ENCODE measurements at places on chromosomes 13 and 19.

DNA sequence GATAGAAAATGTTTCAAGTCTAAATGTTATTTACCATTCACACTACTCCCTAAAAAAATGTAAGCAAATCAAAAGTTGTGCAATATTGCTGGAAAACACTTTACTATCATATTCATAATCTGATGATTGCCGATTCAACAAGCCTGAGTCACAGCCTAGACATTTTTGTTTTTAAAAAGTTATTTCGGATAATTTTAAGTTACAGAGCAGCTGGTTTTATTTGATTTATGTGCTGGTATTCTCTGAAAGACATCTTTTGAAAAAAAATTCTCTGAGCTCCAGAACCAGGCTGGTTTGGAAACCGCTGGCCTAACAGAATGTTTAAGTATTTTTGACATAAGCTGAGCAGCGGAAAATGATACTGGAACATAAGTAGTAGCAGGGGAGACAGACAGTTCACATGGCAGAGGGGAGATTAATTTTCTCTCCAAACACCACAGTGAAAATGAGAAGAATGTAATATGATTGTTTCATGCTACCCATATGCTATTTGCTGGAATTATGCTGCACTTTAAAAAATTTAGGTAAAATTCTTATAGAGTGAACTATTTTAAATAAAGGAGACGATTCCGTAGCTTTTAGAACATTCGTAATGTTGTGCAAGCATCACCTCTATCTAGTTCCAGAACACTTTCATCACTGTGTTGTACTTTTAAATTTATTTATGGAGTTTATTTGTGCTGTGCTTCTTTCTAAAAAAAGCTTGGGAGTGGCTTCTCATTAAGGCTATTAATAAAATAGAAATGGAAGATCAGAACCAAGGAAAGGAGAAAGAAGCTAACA is 36.1 kb downstream of the TBC1D4 start:
- DNase-seq, result no peak

GRCh38 chr19:33998739-33999345 is 173.5 kb upstream of the LSM14A start:
- DNase-seq, result peak; percentile 12

GRCh38 chr19:23436318-23436717 is 41.0 kb upstream of the ZNF91 start:
- no peak for DNase-seq

DNA sequence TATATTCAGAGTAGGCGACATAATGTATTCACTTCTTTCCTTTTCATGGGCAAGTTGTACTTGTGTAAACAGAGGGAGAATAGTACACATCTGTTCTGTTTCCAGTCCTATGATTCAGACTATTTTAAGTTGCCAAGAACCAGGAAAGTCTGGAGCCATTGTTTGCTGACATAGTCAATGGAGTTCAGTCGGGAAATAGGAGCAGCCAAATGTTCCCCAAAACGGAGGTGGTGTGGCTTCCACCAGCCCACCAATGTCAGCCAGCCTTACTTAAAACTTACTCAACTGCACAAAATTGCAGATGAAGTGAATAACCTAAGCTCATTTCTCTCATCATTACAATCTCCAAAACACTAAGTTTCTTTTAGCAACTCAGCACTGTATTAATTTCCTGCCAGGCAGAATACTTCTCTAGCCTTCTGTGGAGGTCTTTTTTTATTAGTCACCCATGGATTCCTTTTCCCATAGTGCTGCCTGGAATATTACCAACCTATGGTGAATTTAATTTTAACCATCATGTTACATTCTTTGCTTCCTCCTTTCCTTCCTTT is 22.3 kb upstream of the CSNK1A1L start:
- DNase-seq, result no peak

DNA sequence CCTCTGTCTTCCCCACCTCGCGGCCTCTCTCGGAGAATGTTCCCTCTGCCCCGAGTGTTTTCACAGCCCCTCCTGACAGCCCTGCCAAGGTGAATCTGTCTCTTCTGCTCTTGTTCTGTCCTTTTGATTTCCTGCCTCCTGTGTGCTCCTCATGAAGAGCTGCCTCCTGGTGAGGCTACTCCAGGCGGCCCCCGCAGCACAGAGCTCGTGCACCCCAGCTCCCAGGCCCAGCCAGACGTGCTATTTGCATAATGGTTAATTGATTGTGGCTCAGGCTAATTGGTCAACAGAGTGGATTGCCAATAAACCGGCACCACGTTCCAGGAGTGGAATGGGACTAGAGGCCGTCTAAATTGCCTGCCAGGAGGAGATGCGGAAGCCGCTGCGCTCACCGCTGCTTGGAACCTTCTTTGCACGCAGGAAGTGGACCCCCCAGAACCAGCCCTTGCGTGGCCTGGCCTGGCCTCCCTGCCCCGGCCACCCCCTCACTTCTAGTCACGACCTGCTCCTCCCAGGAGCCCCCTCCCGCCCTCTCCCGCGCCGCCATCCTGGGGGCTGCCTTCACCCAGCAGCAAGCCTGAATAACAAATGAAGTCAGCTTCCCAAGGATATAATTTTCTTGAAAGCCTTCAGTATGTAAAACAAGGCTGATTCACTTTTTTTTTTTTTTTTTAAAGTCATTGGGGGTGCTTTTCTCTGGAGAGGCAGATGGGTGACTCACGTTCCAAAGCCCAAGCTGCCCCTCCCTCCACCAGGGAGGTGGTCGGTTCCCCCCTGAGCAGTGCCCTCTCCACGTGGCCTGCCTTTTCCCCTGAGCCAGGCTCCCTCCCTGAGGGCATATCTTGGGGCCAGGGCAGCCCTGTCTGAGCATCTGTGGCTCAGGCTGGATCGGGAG is 144.0 kb downstream of the KDM4B start:
- no peak for DNase-seq

DNA sequence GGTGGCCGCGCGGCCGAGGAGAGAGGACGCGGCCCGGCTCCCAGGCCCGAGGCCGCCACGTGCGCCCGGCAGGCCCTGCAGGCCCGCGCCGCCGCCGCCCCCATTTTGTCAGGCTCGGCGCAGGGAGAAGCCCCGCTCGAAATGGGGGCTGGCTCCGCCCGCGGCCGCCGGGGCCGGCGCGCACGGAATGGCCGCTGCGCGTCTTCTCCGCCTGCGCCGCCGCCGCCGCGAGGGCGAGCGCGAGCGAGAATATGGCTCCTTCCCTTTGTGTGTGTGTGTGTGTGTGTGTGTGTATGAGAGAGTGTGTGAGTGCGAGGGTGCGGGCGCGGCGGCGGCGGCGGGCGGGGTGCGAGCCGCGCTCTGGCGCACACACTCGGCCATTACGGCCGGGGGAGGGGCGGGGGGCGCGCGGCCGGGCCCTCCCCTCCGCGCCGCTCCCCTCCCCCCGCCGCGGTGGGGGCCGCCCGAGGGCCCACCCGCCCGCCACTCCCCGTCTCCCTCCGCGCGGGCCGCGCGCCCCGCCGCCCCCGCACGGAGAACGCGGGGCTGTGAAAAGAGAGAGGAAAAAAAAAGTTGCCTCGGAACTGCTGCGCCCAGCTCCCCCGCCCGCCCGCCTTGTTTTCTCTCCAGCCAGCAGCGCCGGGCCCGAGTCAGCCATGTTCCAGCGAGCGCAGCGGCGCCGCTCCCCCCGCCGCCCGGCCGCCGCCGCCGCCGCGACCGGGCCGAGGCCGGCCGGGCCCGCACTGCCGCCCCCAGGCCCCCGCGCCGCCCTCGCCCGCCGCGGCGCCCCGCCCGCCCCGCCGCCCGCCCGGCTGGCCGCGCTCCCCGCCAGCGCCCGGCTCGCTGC is 1.0 kb downstream of the HMGB1 start:
- DNase-seq, result peak; percentile 77

DNA sequence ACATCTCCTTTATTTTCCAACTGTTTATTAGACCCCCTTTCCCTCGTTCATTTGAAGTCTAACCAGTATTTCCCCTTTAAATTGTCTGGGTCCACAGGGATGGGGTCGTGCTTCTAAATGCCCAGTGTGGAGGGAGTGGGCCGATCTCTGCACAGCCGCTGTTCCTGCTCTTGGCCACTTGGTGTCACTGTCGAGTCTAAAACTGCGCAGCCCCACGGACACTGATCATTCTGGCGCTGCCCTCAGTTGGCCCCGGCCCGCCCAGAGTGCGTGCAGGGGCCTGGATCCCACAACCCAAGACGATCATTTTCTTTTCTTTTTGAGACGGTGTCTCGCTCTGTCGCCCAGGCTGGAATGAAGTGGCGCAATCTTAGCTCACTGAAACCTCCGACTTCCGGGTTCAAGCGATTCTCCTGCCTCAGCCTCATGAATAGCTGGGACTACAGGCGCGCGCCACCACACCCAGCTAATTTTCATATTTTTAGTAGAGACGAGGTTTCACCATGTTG is 12.0 kb downstream of the WDR88 start:
- DNase-seq, result peak; percentile 41

DNA sequence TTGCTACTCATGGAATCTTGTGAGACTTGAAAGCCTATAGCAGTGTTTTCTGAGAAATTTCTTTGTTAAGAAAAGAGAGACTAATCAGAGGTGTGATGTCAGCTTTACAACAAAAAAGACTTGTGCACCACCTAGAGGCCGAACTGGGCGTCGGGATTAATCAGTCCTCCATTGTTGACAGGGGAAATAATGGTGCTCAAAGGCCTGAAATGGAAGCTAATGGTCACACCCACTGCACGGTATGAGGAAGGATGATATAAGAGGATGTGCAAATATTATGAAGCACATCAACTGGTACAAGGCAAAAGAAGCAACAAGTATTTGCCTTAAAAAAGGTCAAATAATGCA is 480.2 kb upstream of the MIR17HG start:
- peak; percentile 83 for DNase-seq

GRCh38 chr19:19468424-19469050 is 46.8 kb downstream of the TSSK6 start:
- DNase-seq, result no peak

GRCh38 chr13:44866411-44866911 is 122.8 kb downstream of the NUFIP1 start:
- no peak for DNase-seq

DNA sequence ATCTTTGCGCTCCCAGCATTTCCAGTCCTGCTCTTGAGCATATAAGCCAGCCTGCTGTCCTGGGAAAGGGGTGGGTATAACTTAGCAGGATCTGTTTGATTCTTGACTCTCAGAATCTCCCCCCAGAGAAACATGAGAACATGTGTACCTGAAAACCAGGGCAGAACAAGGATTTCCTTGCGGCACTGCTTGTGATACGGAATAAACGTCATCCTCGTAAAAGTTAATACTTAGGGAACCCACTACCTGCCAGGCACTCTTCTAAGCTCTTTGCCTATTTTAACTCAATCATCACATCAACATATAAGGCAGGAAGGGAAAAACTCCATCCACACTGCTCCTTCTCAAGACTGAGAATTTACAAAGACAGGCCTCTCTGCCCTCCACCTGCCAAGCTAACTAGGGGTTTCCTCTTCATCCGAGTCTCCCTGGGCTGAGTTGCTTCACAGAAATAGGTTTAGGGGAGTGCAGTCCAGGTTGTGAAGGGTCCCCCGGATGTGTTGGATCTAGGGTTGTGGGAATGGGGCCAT is 1.1 kb downstream of the ZNF653 start:
- DNase-seq, result no peak

DNA sequence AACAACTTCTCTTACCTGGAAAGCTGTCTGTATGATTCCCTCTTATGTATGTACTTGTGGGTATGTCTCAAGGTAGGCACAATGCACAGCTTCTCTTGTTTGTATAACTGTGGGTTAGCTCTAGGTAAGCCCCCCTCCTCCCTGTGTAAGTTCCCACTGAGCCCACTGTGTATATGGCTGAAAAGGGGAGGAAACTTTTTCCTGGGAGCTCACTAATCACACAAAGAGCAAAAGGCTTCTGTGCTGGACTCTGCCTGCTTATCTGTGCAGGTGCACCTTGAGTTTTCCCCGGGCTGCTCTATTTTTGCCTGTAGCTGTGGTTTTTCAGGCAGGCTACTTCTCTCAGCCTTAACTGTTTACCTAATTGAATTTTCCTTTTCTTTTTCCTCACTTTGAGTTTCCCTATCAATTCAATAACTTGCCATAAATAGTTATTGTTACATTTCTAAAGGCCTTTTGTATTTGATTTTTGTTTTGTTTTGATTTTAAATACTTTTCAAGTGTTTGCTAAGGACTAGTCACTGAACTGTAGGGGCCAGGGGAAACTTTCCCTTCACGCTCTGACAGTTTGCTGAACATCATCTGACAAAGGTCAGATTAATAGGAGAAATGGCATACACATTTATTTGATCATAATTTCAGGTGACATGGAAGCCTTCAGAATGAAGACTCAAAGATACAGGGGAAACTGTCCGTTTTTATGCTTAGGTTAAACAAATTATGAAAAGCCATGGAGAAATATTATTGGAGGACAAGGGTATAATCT is 423.5 kb upstream of the ATXN8OS start:
- DNase-seq, result no peak

DNA sequence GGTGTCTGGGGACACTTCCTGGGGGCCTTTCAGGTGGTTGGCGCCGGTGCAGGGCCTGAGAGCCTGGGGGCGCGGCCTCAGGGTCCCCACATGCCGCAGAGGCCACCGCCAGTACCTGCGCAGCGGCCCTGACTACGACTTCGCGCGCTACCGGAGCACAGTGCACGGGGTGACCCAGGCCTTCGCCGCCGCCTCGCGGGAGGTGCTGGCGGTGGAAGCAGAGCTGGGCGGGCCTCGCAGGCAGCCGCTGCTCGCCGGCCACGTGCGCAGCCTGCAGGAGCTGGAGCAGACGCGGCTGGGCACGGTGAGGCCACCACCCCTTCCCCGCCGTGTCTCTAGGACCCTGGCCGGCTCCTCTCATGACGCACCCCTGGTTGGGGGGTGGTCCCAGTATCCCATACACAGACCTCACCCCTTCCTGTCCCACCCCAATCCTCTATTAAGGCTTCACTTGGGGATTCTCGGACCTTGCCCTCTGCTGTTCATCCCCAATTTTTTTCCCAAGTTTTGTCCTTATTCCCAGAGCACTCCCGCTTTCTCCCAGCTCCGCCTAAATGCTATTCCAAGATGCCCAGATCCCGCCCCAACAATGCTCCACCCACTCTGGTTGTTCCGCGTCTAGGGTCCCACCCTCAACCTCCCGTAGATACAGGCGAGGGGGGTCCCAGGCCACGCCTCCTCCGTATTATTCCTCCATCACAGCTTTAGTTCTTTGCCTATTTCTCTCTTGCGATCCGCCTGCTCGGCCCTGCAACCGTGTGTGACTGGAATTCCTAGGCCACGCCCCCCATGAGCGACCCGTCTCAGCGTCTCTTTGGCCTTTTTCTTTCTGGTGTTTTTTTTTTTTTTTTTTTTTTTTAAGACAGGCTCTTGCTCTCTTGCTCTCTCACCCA is 1.0 kb downstream of the REX1BD start:
- DNase-seq, result peak; percentile 47

Measured in AML-193 (cell line).